NCI-H226 (cell line): ENCODE measurements at places on chromosomes 7 and 10.

- no peak for DNase-seq
Observed at GRCh38 chr10:12868229-12868628, 133.3 kb downstream of the CCDC3 start.

DNA sequence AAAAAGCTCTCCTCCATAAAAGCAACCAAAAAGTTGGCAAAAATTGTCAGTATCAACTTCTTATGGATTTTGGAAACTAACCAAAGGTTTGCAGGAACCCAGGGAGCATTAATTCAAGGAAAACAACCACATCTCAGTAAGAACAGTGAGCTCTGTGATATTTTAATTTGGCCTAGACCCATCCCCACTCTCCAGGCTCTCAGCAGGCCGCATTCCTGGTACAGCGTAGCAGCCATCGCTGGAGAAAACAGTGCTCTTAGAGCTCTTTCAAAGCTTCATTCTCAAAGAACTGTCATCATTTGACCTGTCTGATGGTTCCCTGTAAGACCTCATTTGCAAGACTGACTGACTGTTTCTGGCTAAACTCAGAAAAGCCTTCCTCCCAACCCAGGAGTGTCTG lies 81.9 kb downstream of the NUDCD3 start:
- no peak for DNase-seq

DNA sequence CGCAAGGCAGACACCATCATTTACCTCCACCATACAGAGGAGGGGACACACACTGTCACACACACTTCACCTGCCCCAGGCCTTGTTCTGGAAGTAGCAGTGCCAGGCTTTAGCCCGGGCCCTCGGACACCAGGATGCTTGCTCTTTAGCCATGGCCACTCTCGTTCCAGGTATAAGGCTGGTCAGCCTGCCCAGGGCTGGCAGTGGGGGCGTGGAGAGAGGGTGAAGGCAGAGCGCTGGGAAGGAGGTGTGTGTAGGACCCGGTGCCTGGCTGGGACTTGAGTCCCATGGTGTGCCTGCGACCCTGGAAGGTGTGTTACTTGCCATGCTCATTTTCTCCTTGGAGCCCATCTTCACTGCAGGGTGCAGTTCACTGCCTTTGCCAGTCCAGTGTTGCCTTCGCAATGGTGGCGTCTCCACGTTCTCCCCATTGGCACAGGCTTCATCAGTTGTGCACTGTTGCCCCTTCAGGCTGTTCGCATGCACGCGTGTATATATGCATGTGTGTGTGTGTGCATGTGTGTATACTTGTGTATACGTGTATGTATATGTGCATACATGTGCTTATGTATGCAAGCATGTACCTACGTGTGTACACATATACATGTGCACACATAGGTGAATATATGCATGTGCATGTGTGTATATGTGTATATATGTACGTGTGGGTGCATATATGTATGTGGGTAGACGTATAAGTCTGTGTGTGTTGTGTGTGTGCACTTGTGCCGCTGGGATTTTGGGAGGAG lies 153.4 kb downstream of the CAMK1D start:
- DNase-seq, result no peak

DNA sequence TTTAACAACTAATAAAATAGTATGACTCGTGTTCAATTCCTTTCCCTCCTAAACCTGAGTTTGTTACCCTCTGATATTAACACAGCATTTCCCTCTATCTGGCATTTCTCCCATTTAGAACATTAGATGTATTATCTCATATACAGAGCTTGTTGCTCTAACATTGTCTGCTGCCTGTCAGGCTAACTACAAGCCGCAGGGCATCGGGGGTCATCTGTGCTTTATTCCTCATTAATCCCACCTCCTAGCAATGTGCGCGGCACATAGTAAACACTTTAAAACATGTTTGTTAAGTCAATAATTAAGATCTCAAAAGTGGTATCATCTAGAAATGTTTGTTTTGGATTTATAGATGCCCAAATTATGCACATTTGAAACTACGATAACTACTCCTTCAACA lies 52.9 kb upstream of the NEBL start:
- no peak for DNase-seq

- DNase-seq, result peak; percentile 87
Observed at GRCh38 chr7:94297397-94297838, 97.3 kb upstream of the COL1A2 start.

DNA sequence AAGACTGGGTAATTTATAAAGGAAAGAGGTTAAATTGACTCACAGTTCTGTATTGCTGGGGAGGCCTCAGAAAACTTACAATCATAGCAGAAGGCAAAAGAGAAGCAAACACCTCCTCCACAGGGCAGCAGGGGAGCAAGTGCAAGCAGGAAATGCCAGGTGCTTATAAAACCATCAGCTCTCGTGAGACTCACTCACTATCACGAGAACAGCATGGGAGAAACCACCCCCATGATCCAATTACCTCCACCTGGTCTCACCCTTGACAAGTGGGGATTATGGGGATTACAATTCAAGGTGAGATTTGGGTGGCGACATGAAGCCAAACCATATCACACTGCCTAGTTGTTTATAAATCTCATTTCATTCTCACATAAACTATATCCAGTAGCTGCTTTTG lies 28.0 kb upstream of the CPN1 start:
- DNase-seq, result no peak

DNA sequence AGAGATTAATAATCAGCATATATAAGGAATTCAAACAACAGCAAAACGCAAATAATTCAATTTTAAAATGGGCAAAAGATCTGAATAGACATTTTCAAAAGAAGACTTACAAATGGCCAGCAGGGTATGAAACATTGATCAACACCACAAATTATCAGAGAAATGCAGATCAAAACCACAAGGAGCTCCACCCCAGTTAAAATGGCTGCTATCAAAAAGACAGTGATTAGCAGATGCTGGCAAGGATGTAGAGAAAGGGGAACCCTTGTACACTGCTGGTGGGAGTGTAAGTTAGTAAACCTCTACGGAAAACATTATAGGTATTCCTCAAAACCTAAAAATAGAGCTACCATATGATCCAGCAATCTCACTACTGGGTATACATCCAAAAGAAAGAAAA lies 128.0 kb upstream of the CACUL1 start:
- no peak for DNase-seq

- DNase-seq, result no peak
Observed at GRCh38 chr7:15667991-15668390, 18.5 kb downstream of the MEOX2 start.

GRCh38 chr7:7851991-7852390 lies 116.6 kb upstream of the GLCCI1 start:
- peak; percentile 33 for DNase-seq

DNA sequence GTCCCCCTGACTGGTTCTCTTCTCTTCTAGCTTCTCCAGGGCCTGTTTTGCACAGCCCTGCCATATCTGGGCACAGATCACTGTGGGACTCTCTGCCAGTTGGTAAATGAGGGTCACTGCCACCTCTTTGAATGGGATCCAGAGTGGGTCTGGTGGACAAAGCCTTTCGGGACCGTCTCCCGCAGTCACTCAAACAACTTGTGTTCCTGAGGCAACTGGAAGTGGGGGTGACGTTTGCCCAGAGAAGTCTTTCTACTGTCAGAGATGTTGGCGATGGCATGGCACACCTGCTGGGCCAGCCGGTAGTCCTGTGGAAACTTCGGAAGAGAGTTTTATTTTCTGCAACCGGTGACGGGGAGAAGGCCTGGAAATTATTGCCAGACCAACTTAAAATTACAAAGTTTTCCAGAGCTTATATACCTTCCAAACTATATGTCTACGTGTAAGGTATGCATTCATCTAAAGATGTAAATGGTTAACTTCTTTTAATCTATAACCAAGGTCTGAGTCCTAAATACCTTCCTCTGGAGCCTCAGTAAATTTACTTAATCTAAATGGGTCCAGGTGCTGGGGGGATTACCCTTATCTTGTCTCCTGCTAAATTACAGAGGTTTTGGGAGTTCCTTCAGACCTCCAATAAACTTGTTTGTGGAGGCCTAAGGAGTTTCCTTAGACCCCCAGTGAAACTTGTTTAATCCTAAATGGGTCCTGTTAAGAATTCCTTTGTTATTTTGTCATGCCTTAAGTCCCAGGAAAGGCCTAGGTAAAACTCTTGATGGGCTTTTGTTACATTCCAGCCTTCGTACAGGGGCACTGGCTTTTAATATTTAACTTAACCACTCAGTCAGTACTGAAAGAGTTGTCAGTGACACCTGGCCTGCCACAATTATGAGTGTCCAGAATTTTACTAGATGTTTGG lies 94.0 kb downstream of the NPSR1 start:
- no peak for DNase-seq

- no peak for DNase-seq
Observed at GRCh38 chr7:151137076-151137675, 30.3 kb downstream of the GBX1 start.

DNA sequence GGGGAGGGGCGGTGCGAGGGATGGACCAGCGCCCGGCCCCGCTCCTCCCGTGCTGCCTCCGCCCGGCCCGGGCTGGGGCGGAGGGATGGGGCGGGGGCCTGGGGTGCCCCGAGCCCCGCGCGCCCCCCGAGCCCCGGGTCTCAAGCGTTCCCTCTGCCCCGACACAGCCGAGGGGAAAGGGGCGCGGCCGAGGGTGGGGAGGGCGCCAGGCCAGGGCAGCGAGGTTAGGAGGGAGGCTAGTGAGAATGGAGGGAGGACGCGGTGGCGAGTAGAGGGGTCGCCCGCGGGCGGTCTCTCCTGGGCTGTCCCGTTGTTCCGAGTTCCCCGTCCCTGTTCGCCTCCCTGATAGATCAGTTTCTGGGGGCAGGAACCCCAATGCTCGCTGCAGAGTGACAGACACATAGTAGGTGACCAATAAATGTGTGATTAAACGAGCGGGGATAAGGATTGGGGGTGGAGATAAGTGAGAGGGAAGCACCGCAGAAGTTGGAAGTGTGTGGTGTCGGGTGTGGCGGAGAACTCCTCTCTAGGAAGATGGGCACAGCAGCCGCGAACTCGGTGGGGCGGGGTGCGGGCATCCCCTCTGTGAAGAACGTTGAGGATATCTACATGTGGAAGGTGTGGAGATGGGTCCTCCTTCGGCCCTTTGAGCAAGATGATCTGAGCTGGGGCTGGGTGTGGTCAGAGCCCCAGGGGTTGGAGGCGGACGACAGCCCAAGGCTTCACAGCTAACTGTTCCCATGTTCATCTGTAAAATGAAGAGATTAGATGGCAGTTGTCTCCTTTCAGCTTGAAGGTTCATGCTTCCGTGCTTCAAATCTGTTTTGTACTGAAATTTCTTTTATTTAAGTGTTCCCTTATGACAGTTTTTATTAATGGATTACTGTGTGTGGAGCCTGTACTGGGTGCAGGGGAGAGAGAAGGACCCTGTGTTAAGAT lies 580 bp downstream of the ZNF775 start:
- no peak for DNase-seq

DNA sequence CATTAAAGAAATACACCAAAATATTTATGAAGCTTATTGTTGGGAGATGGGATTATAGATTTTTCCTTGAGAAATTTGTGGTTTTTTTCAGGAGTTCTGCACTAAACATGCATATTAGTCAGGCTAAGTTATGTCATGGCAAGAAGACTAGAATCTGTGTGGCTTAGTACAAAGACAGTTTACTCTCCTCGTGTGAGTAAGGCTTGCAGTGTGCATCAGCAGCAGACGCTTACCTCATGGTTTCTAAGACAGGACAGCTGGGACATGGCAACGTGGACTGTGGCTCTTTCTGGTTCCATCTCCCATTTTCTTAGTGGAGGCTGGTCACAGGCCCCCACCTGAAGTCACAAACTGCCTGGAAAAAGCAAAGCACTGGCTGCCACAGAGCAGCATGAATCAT lies 429.6 kb upstream of the VSTM2A start:
- DNase-seq, result no peak

DNA sequence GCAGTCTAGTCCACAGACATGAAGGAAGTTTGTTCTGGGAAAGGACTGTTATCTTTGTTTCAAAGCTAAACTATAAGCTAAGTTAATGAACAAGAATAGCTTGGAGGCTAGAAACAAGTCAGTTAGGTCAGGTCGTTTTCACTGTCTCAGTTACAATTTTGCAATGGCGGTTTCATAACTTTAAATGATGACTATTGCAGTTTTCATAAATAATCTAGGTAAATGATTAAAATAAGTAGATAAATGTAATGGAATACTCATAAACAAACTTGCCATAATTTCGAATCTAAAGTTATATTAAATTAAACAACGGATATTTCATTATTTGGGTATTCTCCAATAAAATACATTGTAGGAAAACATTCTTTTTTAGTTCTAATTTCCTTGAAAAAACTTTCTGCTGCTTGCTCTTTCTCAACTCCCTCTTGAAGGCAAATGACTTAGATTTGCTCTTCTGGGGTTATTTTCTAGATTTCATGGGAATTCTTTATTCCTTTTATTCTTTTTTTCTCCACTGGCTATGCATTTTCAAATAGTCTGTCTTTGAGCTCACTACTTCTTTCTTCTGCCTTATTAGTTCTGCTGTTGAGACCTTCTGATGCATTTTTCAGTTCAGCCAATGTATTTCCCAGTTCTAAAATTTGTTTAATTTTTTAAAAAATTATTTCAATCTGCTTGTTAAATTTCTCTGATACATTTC lies 103.8 kb upstream of the APBB1IP start:
- no peak for DNase-seq

DNA sequence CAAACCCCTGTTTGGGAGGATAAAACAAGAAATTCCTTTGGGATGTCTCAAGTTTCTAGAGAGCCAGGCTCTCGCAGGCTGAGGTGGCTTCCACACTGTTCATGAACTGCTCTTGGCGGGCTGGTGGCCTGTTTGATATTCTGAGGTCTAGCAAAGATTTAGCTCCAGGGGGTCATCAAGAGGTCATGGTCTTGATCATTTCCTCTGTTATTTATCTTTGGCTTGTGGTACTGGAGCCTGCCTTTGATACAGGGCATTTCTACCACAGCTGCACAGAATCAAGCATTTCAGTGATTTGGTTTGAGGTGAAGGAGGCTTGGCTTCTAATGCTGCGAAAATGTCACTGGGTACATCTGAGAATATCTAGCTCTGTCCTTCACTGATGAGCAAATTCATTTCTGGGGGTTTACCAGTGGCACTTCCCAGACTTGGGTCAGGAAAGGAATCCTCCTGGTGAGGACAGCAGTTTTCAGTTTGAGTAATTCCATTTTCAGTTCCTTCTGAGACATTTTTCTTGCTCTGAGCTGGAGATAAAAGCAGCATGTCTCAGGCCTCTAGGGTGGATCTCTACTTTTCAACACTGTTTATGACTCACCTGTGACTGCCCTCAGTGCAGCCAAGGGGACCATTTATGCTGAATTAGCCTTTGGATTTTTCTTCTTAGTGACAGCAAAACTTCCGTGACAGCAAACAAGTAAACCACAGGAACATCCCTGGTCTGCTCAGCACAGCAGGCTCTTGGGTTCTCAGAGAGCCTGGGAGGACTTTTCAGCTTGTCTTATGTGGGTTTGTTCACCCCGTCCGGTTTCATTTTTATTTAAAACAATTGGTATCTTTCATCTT lies 312.0 kb downstream of the RNLS start:
- DNase-seq, result peak; percentile 23

DNA sequence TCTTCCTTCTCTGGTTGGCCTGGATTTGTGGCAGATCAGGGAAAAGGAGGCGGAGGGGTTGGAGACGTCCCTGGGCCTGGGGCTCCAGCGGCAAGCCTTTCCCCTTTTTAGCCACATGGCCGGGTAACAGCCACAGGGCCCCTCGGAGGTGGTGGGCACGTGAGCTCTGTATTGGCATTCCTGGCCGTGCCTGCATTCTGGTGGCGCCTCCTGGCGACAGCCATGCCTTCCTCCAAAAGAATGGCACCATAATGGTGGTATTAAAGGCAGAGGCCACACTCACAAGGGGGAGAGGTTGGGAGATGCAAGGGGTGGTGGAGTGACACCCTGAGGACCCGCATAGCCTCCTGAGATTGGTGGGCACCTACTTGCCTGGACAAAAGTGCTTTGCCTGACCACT lies 3.0 kb upstream of the AQP1 start:
- DNase-seq, result no peak

- DNase-seq, result peak; percentile 52
Observed at GRCh38 chr7:34823650-34824258, 165.7 kb downstream of the NPSR1 start.

GRCh38 chr10:54120806-54121205 lies 680.2 kb downstream of the PCDH15 start:
- DNase-seq, result no peak
